ACHN (cell line): ENCODE measurements at places on chromosomes 1 and 21.
A peak's percentile ranks its signal among the peaks of the same experiment; 100 is the strongest.

- DNase-seq = no peak
Observed at GRCh38 chr1:24091971-24092482, 19.9 kb downstream of the MYOM3 start.

DNA sequence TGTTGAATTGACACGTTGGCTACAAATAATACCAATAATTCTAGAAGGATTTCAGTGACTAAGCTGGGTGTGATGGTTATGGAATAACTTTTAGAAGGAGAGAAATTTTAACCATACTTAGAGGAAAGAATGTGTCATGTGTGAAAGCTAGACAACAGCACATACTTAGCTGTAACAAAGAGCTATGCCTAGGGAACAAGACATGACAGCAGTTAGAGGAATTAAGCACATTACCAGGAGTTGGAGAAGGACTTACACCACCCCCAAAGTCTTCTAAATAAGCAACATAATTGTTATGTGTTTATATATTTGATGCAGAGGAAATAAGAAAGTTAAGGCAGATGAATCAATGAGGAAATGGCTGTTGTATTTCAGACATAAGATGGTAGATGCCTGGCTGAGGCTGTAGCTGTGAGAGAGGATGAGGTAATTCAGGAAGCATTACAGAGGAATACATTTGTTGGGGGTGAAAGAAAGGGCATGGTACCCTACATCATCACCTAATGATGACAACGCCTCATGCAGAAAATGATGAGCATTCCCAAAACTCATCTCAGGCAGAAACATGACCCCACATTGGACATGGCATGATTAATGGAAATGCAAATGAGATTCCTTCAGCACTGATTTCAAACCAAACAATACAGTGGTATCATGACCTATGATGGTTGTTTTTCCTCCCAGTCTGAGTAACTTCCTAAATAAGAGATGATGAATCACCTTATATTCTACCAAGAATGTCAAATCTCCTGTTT, 211.5 kb downstream of the LHX8 start:
- no peak for DNase-seq

DNA sequence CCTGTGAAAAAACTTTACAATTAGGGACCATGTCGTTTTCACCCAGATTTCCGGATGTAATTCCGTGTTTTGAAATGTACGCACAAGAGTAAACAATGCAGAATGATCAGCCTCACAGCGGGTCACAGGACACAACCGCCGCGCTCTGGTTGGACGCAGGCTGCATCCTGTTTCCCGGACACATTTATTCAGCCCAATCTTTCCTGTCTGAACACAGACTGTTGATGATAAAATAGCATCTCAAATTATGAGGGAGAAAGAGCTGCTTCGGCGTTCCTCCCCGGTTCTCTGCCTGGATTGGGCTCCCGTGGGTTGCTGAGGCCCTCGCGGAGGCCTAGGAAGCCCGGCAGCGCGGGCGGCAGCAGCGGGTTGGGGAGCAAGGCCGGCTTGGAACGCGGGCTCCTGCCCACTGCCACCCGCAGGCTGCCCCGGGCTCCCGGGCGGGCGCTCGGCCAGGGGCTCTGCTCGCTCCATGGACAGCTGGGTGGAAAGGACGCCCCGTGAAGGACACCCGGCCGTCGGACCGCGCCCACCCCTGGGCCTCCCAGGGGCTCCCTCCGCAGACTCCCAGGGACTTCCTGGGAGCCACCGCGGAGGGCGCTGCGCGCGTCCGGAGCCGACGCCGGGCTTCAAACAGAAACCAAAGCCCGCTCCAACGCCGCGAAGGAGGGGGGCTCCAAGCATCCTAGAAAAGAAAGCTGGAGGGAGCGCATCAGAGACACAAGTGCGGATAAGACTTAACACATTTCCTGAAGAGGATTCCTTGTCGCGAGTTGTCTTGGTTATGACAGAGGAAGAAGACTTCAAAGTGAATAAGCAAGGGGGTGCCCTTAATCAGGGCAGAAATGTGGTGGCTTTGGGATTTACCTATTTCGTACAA, 122.3 kb downstream of the ESRRG start:
- DNase-seq = peak; percentile 88

DNA sequence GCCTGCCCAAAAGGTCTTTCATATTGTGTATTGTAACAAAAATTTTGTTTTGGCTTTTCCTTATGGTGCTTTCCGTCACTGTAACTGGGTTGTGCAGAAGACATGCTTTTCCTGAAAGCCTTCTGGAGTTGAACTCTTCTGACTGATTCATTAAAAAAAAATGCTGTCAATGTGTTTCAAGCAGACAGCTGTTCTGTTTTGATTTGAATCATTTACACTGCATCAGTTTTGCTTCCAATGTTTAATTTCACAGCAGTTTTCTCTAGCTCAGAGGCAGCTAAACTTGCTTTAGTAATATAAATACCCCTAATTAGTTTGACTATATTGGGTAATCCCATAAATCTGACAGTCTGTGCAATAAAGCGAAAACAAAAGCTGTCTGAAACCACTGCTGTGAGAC, 7.9 kb downstream of the UTP11 start:
- DNase-seq = no peak

GRCh38 chr1:160726114-160726497, 12.9 kb upstream of the SLAMF7 start:
- DNase-seq = no peak

GRCh38 chr1:85444381-85444780, 20.6 kb downstream of the DDAH1 start:
- DNase-seq = no peak

- no peak for DNase-seq
Observed at GRCh38 chr1:47616036-47616435, 178.2 kb downstream of the FOXD2 start.

GRCh38 chr1:68178821-68179490, 53.4 kb downstream of the WLS start:
- no peak for DNase-seq

- no peak for DNase-seq
Observed at GRCh38 chr1:38559446-38560165, 300.0 kb downstream of the RRAGC start.
